Hepatic stellate cell (primary cell): ENCODE measurements at places on chromosomes 12 and 14.

DNA sequence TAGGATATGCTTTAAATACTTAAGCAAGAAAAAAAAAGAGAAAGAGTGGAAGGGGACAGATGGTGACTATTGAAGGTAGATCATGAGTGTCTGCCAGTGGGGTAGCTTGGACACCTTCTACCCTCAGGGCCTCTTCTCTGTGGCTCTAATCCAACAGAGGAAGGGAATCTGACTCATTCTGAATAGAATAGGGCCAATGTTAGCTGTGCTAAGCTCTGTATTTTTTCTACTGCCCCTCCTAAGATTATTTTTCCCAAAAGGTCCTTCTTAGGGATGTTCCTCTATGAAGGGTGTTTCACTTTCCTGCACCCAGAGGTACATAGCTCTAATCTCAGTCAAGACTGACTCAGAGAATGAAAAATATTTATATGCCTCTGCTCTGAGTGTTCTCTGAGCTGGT is 25.6 kb downstream of the UNC79 start:
- DNase-seq: no peak

DNA sequence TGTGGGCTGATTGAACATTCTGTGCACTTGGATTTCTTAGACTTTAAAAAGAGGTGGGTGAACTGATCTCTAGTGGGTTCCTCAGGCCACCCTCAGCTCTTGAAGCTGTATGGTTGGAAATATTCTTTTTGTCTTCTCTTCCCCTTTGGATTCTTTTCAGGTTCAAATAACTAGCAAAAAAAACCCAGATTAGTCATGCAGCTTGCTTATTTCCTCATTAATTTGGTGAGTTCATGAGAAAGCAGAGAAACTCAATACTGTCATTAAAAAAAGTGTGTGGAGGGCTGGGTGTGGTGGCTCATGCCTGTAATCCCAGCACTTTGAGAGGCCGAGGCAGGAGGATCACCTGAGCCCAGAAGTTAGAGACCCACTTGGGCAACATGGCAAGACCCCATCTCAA is 183.4 kb downstream of the ESR2 start:
- DNase-seq: no peak

DNA sequence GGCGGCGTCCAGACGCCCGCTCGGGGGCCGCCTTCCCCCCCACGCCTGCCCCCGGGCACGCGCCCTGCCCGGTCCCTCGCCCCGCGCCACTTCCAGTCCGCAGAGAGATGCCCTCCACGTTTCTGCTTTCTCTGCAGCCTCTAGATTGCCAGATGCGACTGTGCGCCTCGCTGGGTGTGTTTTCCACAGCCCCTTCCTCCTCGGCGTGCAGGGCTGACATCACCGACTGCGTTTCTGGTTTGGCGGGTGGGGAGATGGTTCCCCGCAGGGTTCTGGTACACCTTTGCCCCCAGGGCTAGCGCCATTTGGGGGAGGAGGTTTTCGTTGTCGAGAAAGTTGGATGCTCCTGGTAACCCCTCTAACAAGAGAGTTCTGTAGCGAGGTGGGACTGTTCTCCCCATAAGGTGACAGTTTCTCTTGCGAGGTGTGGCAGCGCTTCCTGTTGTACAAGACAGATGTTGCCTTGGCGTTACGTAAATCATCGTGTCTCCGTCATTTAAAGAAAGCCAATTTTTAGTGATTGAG is 1.5 kb downstream of the CALM1 start:
- DNase-seq: peak; percentile 25

DNA sequence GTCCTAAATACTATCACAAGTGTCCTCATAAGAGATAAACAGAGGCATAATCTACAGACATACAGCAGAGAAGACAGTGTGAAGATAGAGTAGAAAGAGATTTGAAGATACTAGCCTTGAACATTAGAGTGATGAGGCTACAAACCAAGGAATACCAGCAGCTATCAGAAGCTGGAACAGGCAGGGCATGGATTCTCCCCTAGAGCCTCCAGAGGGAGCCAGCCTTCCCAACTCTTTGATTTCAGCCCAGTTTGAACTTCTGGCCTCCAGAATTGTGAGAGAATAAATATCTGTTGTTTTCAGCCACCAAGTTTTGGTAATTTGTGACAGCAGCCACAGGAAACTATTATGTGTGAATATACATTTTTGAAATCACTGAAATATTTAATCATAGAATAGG is 47.2 kb downstream of the CCDC91 start:
- DNase-seq: no peak

GRCh38 chr12:124174451-124175348 is 120.2 kb upstream of the RFLNA start:
- no peak for DNase-seq

- DNase-seq: no peak
These were observed 5.0 kb upstream of the FGF6 start for GRCh38 chr12:4450551-4451112.

DNA sequence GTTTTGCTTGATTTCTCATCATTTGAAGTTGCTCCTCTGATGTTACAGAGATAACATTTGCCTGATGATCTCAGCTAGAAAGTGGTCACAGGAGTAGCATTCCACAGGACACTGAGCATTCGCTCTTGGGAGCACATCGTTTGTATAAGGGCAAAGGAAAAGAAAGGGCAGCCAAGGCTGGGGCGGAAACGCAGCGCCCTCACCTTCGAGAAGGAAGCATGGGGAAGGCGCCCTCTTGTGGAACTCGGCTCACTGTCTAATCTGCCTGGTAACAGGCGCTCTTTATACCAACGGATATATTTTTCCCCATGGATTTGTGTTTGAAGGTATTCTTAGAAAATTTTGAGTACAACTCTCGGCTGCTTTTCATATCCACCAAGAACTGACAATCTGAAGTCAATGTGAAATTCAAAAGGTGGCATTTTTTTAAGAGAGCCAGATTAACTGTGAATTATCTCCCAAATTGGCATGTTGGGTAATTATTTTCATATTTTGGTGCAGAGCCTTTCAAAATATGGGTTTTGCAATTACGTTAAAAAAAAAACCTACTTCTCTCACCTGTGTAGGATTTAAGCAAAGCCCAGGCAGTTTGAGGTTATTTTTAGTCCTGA is 172.7 kb downstream of the CAND1 start:
- peak; percentile 66 for DNase-seq

DNA sequence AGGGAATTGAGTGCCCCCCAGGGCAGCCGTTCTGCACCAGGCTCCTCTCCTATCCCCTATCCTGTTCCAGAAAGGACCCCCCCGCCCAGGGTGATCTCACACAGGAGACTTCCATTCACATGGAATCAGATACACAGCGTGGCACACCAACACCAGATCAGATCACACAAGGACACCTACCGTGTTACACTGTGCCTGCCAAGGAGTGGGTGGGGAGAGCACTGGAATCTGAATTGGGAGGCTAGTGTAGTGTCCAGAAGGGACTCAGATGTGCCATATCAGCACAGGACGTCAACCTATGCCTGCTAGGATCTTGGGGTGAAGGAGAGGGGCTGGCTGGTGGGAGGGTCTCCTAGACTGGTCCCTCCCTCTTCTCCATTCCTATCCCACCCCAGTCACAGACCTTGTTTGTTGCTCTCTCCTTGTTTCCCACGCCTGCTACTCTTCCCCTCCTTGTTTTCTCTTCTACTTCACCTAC is 2.3 kb downstream of the PTMS start:
- no peak for DNase-seq

- DNase-seq: no peak
These were observed 729.7 kb upstream of the TBX3 start for GRCh38 chr12:115413626-115414025.

DNA sequence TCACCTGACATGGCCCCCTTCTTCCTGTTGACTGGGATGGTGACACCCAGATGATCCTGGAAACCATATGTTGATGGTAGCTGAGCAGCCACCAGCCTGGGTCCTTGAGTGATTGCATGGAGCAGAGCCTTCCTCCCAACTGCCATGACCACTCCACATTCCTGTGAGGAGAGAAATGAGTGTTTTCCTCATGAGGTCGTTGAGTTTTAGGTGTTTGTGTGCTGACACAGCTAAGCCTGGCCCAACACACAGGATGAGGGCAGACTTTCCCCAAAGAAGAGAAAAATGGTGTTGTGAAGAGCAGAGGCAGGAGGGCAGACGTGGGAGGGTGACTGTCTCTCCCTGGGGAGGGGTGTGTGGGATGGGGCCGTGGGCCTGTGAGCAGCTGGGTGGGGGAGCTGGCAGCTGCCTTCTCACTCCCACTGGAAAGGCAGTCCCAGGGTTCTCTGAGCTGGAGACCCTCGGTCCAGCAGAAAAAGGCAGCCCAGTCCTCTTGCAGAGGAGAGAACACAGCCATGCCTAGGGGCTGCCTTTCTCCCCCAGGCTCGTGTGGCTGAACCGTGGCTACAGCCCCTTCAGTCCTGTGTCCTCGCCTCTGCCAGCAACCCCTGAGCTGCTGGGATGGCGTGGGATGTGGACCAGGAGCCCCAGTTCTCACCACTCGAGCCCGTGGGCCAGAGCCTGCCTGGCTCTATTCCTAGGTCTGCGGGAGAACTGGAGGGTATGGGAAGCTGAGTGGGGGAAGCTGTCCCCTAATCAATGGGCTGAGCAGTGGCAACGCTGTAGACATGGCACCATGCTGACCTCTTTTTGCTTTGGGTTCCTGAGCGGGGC is 257.0 kb downstream of the ADGRD1 start:
- DNase-seq: no peak

GRCh38 chr12:121580959-121581685 is at the start of gene KDM2B:
Gene KDM2B, minus strand, starts transcription at chr12:121581023. Its CDS starts 112 bp downstream, at chr12:121580911.
- DNase-seq: peak; percentile 56

GRCh38 chr12:102120886-102121285 is 903 bp downstream of the PARPBP start:
- DNase-seq: peak; percentile 19

DNA sequence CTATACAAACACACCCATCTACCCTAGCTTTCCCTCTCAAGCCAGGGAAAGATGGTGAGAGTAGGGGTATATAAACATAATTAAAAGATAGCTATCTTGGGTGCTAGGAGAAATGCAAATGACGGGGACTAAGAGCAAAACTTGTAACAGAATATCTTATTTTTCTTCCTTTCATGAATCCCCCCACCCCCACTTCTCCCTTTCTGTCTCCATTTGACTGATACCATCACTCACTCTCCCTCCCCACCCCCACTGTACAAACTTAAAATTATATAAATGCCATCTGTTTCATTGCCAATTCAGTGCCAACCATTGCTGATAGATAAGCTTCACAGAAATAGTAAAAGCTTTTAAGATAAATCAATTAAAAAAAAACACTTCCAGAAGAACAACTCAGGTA is 268.6 kb downstream of the SLC6A15 start:
- no peak for DNase-seq

DNA sequence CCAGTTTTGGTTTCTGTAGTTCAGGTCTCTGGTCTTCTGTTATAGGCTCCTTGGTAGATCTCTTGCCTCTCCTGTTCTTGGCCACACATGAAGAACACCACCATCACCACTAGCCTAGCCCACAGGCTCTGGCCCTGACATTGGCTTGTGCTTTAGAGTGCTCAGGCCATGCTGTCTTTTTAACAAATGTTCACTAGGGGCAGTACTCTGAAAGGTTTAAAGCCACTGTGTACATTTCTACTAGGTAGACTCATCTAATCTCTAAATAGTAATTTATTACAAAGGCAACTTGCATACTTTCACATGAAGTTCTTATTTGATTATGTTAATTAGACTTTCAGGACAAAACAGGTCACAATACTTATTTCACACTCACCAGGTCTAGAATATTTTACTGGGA is 38.3 kb downstream of the PDE6H start:
- no peak for DNase-seq

GRCh38 chr12:26642361-26642760 is 190.6 kb downstream of the ITPR2 start:
- no peak for DNase-seq

- DNase-seq: no peak
These were observed 33.4 kb downstream of the TBC1D15 start for GRCh38 chr12:71872972-71873371.

DNA sequence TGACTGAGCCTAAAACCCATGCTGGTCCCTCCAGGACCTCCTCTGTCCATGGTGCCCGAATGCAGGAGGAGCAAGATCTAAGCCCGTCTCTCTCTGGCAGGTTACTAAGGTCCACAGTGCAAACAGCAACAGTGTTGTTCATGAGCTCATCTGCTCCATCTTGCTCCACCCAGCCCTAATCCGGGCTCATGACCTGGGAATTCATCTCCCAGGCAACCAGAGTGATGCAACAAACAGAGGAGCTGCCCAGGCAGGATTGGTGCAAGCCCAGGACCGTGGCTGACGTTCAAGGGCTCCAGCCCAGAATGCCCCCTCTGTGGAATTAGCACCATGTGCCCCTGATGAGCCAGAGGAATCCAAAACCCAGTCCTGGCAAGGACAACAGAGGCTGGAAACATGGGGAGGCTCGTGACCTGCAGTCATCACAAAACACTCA is 29.9 kb downstream of the HSPB8 start:
- peak; percentile 21 for DNase-seq

- DNase-seq: no peak
These were observed 142.1 kb downstream of the SLC16A7 start for GRCh38 chr12:59737725-59738463.

- no peak for DNase-seq
These were observed 253.4 kb downstream of the BTG1 start for GRCh38 chr12:91892081-91892855.

- DNase-seq: peak; percentile 71
These were observed at the start of gene PLEKHA5 for GRCh38 chr12:19129486-19130223. Gene PLEKHA5, plus strand, starts transcription at chr12:19129733. Its CDS starts 67 bp downstream, at chr12:19129800.

DNA sequence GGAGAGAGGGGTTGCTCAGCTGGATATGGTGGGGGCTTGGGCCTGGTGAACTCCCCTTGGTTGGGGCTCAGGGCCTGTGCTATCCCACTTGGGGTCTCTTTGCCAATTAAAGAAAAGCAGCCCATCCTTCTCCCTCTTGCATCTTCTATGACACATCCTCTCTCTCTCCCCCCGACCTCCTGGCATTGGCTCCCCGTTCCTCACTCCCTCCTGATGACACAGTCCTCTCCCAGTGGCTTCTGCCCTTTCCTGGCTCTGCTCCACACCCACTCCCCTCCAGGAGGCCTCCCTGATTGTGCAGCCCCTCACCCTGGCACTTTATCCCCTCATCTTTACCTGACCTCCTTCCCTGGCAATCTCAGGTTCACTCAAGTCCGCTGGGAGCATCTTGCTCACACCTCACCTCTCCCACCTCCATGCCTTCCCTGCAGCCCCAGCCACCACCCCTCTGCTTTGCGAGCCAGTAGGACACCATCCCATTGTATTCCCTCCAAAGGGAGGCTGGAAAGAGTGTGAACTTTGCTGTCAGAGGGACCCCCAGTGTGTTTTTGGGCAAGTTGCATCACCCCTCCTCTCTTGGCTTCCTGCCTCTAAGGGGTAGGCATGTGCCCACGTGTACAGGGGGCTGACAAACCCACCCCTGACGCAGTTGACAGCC is 10.7 kb downstream of the KRT80 start:
- DNase-seq: no peak
